ENCODE measurements at places on chromosomes 13 and 19.

DNA sequence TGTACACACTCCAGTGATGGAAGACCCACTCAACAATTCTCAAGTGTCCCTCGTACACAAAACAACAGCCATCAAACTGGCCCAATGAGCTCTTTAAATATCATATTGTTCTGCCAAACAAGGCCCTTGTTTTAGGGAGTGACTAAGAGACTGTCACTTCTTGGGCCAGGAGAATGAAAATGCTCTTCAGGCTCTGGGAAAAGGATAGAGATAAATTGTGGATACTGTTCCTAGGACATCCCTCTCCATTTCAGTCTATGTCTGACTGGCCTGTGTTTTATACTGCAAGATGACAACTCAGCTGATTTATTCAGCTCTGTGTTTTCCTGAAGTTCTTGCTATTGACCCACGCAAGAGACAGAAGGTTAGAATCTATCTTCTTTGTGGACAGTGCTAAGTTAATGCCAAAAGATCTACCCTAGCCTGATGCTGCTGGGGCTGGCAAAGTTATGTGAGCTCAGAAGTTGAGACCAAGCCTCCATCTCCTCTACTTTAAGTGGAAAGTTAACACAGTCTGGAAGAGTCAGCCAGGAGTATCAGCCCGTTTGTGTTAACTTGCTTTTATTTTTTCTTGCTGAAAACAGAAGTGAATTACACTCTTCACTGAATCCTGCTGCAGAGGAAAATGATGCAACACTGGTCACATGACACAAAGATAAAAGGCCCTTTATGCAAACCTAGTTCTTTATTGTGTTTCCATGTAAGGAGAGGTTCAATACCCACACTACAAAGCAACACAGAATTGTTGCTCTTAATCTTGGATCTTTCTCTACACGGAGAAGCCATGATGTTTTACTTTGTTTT, 14.6 kb downstream of the FRY start:
- DNase-seq = no peak

DNA sequence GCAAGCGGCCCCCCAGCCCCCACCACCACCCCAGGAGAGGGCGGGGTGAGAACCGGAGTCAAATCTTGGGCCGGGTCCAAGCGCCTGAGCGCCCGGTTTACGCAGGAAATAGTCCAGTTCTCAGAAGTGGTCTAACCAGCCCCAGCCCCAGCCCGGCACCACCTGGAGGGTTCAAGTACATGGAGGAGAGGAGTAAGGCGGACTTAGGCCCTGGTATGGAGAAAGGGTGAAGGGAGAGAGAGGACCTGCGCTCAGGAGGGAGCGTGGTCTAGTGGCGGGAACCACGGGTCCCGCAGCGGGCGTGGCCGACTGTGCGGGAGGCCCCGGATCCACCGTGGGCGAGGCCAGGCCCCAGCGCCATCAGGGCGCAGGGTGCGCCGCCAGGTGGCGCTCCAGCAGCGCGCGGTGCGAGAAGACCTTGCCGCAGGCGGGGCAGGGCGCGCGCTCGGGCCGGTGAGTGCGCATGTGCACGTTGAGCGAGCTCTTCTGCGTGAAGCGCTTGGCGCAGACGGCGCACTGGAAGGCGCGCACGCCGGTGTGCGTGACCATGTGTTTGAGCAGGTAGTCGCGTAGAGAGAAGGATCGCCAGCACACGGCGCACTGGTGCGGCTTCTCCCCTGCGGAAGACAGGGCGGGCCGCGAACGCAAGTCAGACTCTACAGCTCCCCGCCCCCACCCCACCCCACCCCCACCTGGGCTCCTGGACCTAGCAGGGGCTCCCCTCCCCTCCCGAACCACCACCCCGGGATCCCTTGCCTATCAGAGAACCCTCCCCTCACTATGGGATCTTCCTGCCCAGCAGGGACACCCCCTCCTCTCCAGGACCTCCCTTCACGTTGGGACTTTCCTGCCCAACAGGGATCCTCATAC, 2.1 kb upstream of the SLC27A5 start:
- peak; percentile 85 for DNase-seq

GRCh38 chr19:20339444-20339843, 172.4 kb downstream of the ZNF486 start:
- DNase-seq = no peak

GRCh38 chr19:3618144-3618810, 8.3 kb downstream of the CACTIN start:
- DNase-seq = no peak

DNA sequence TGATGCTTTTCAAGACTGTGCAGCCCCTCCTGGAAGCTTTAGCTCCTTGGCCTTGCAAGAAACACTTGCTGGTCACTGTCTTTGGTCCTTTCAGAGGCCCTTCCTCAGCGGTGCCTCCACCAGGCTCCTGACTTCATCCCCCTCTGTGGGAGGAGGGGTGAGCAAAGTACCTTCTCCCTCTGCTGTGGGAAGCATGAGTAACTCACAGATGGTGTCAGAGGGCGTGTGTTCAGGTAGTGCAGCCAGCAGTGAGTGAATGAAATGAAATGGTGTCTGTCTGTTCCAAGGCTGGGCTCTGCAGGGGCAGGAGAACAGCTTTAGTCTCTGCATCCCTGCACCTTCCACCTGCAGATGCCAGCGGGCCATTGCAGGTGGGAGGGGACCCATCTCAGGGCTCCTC, 102.9 kb downstream of the SHISA2 start:
- no peak for DNase-seq
